ENCODE measurements at places on chromosomes 3 and 15. TPM values are rescaled to one million over a fixed set of nuclear protein-coding genes. Genes with fewer than 3 reads are reported as not detected.

The CCR9 gene
- not detected for total RNA-seq

The CPLX3 gene
- total RNA-seq: 2.3 TPM

The TMCO5A gene
- not detected for total RNA-seq

The MOBP gene
- not detected for total RNA-seq

The TRMT10C gene
- total RNA-seq: 26.4 TPM

The SPG11 gene
- total RNA-seq: 53.5 TPM

The RAB6B gene
- total RNA-seq: 16.4 TPM

The CYP8B1 gene
- total RNA-seq: not detected

The OXTR gene
- 0.18 TPM for total RNA-seq

The RGMA gene
- 14.8 TPM for total RNA-seq

The COL6A6 gene
- total RNA-seq: 1.9 TPM

The MKRN3 gene
- total RNA-seq: not detected

The NPAP1 gene
- total RNA-seq: not detected

The SLC22A14 gene
- 0.13 TPM for total RNA-seq

The FOXL2 gene
- not detected for total RNA-seq

The DUOXA2 gene
- total RNA-seq: not detected

The CD96 gene
- 3.0 TPM for total RNA-seq

The LPCAT4 gene
- total RNA-seq: 9.8 TPM

The CMTM8 gene
- total RNA-seq: 3.3 TPM

The TNFAIP8L3 gene
- total RNA-seq: 5.5 TPM

The STARD9 gene
- total RNA-seq: 4.3 TPM

All from heart left ventricle (tissue), 16 donors.